ENCODE measurements at places on chromosomes 12 and 14. TPM values are rescaled to one million over a fixed set of nuclear protein-coding genes. Genes with fewer than 3 reads are reported as not detected.

GRCh38 chr12:125683748-125684381, 618.6 kb downstream of the AACS start:
- no peak for DNase-seq

RASAL1 gene
- total RNA-seq: 0.27 TPM

GRCh38 chr12:66620026-66620425, 58.9 kb downstream of the GRIP1 start:
- DNase-seq: no peak

GRCh38 chr12:1429980-1430379, 164.4 kb downstream of the FBXL14 start:
- no peak for DNase-seq

SVOP gene
- 18.2 TPM for total RNA-seq

AQP6 gene
- total RNA-seq: 0.27 TPM

PLCZ1 gene
- total RNA-seq: 0.82 TPM

- DNase-seq: no peak
Measured at GRCh38 chr12:97260786-97261185, 201.8 kb upstream of the RMST start.

CLEC1B gene
- not detected for total RNA-seq

- no peak for DNase-seq
Measured at GRCh38 chr14:97298331-97298730, 501.1 kb downstream of the VRK1 start.

GRCh38 chr12:11724888-11725311, 75.4 kb downstream of the ETV6 start:
- DNase-seq: no peak

GRCh38 chr12:95859947-95860850, 1.4 kb downstream of the SNRPF start:
- no peak for DNase-seq

DNA sequence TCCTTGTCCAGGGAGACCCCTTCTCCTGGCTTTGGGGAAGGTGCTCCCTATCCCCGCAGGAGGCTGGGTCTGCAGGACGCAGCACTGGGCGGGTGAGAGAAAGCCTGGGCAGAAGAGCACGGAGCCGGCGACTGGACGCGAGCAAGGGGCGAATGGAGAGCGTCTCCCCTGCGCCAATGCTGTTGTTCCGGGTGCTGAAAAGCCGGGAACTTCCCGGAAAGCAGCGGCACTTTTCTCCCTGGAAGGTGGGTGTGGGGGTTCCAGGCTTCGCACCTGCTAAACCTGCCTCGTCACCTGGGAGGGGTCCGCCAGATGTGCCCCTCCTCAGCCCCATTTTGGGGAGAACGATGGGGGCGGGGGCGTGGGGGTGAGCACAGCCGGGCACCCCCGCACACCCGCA, 417.1 kb upstream of the TMTC1 start:
- DNase-seq: no peak

- DNase-seq: no peak
Measured at GRCh38 chr12:27807063-27807703, 27.1 kb upstream of the MANSC4 start.

HOXC9 gene
- total RNA-seq: not detected

DNA sequence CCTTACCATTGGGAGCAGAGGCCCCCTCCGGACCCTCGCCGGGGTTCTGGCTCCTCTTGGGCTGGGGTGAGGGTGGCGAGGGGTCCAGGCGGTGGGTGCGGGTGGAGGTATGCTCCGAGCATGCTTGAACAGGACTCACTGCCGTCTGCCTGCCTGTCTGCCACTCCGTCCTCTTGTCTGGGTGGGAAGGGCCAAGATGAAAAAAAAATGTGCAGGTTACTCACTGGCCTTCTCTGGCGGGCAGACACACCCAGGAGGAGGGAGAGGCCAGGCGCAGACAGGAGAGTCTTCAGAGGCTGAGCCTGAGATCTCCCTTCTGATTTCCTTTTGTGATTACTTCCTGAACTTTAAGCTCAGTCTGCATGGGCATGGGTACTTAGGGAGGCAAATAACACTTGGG, 76.1 kb downstream of the STON2 start:
- no peak for DNase-seq

- no peak for DNase-seq
Measured at GRCh38 chr12:56300644-56301464, 724 bp upstream of the CS start.

- DNase-seq: no peak
Measured at GRCh38 chr12:68785358-68785757, 22.6 kb upstream of the MDM2 start.

GRCh38 chr12:108577458-108577857, 15.1 kb downstream of the ISCU start:
- no peak for DNase-seq

P2RX7 gene
- total RNA-seq: 2.3 TPM

SCARB1 gene
- 11.4 TPM for total RNA-seq

BATF gene
- not detected for total RNA-seq

IAPP gene
- not detected for total RNA-seq

DNA sequence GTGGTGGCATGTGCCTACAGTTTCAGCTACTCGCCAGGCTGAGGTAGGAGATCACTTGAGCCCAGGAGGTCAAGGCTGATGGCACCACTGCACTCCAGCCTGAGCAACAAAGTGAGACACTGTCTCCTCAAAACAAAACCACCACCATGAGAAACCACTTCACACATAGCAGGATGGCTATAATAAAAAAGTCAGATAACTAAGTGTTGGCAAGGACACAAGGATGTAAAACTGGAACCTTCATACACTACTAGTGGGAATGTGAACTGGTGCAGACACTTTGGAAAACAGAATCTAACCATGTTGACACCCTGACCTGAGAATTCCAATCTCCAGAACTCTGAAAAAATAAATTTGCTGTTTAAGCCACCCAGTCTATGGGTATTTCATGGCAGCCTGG, 67.7 kb downstream of the ACADS start:
- no peak for DNase-seq

GRCh38 chr12:23893611-23894010, 55.9 kb downstream of the SOX5 start:
- no peak for DNase-seq

C14orf39 gene
- 0.09 TPM for total RNA-seq

- no peak for DNase-seq
Measured at GRCh38 chr14:76550534-76550933, 174.6 kb downstream of the ESRRB start.

DNA sequence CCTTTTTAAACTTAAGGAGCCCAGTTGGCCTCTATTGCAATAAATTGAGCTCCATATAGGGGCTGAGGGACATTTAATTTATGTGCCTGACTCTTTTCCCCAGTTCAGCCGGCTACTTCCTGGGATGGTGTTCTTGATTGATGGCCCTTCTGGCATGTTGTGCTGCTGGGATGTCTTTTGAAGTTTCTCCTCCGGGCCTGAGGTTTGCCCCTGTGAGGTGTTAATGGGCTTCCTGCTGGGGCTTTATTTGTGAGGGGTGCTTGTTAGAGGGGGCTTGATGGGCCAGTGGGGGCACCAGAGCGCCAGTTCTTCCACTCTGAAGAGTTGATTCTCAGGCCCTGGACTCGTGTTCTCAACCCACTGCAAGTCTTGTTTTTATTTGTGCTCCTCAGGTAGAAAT, 69.6 kb downstream of the CHST11 start:
- DNase-seq: no peak
